Retinal pigment epithelial cell (primary cell): ENCODE measurements at places on chromosomes 4 and X.

DNA sequence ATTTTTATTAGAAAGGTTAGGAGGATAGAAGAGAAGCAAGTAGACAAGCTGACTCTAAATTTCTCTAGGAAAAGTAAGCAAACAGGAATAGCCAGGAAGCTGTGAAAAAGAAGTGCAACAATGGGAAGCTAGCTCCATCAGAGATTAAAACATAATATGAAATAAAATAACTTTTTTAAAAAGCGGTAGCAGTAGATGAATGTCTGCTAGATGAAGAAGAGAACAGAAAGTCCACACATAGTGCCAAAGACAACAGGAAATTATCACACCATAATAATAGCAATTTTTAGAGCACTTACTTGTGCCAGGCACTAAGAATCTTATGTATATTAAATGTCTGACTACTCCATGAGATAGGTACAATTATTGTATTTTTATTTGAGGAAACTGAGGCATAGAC, 53.5 kb downstream of the LRBA start:
- no peak for DNase-seq

DNA sequence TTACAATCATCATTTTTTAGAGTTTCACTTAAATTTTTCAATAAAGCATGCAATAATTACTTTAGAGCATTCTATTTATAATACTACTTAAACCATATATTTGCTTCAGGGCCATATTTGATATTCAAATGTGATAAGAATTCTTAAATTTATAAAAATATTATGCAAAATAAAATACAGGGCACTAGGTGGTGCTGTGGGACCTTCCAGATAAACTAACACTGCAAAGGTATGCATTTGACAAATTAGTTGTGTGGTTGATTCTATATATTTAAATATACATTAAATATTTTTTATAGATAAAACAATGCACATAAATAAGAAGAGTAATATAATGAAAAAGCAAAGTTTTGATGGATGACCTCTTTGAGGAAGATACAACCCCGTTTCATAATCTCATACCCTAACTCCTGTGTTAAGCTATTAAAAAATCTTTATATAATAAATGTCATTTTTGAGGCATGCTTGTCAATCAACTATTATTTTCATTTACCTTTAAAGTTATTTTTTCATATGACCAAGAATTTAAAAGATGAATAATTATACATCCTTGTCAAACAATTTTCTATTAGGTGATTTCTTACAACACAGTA, 128.4 kb downstream of the REELD1 start:
- no peak for DNase-seq

DNA sequence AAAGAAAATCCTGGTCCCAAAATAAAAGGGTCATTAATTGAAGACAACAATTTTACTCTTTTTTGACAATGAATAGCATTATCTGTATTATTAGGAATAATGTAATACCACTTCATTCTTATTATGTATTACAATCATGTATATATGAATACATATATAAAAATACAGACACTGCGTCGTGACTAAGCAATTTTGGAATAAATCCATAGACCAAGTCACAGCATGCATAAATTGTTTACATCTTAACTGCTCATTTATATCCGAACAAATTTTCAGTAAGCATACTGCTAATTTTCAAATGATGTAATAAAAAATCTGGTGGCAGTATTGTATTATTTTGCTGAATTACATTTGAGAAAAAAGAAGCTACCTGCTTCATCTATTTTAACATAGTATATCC, 321.6 kb upstream of the PITX2 start:
- no peak for DNase-seq

DNA sequence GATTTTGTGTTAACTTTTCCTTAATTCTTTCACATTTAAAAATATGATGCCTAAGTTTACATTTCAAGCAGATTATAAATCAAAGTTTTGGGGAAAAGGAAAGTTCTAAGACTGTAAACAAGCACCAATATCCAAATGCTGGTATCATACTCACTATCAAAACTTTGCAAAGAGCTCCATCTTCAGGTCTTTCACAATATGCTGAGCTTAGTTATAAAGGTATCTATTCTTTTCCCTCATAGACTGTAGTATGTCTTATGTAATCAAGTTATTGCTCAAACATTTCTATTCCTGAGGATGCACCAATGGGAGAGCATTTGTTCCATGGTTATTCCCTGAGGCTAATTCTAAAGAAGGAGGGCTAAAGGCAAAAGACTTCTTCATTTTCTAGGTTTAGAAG, 207.9 kb upstream of the FAM241A start:
- no peak for DNase-seq

DNA sequence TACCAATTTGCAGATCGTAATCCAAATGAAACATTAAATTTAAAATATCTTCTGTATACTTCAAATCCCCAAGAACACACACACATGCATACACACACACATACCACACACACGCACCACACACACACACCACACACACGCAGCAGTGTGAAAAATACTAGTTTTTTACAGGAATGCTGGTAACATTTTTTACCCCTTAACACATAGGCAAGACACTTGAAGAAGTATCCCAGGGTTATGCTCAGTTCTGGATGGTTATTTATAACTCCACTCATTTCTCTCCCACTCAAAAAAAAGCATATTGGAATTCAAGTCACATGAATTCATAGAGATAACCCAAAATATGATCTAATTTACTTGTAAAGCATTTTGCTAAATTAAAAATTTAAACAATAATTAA, 325.5 kb upstream of the SLC7A11 start:
- no peak for DNase-seq

DNA sequence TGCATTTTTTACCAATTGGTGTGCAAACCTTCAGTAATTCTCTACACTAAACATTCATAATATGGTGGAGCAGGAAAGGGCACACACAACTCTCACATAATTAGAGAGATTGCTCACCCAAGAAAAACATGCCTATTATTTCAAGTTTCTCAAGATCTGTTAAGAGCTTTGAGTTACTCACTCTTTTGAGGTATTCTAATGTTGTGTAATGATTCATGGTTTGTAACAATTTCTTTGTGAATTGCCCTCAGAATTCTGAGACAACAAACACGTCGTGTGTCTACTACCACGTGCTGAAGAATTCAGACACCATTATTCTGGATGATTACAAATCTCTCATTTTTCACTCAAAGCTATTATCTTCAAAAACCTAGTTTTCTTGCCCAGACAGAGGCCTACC, 82.8 kb downstream of the PDGFC start:
- peak; percentile 48 for DNase-seq

- no peak for DNase-seq
These were observed 9.0 kb downstream of the SEC24D start for GRCh38 chr4:118826723-118827444.
